BJ (cell line): ENCODE measurements at places on chromosomes 13 and 19. TPM values are rescaled to one million over a fixed set of nuclear protein-coding genes. Genes with fewer than 3 reads are reported as not detected.
A peak's percentile ranks its signal among the peaks of the same experiment; 100 is the strongest.

The TEX101 gene
- polyA plus RNA-seq, result not detected in 2 replicates

GRCh38 chr13:97474349-97474980 lies 40.5 kb downstream of the RAP2A start:
- no peak for DNase-seq

The SLC46A3 gene
- 5.9 and 7.8 TPM in 2 replicates for polyA plus RNA-seq

The CEACAM4 gene
- polyA plus RNA-seq, result not detected in 2 replicates

The IGFL2 gene
- not detected in 2 replicates for polyA plus RNA-seq

DNA sequence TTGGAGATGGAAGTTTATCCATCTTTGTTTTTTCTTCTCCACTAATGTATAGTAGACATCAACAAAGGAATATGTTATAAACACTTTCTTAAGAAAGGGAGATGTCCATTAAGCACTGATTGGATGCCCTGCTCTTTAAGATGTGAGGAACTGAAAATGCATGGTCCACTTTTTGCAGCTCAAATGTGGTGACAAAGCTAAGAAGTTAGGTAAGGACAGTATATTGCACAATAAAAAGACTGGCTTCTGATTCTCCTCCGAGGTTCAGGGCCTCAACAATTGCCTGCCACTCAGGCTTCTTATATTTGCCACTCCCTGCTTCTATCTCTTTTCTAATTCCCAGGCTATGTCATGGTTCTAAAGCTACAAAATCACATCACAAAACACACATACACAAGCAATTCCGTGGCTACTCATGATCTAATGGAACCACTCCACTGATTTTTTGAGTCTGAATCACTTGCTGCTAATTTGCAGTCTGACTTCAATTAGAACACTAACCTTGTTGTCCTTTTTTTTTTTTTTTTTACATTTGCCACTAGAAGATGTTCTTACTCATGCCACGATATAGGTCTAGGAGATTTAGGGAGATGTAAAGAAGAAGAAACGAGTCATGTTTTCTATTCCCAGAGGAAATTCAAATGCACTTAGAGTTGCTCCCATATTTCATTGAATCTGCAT lies 29.6 kb upstream of the TNFSF11 start:
- DNase-seq, result no peak

DNA sequence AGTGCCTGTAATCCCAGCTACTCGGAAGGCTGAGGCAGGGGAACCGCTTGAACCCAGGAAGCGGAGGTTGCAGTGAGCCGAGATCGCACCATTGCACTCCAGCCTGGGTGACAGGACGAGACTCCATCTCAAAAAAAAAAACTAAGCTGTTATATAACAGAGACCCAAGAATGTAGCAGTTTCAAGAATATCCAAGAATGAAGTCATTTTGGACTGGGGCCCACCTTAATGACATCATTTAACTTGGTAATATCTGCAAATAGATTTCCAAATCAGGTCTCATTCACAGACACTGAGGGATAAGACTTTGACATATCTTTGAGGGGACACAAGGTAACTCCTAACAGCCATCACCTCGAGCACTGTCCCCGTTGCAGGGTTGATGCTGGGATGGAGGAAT lies 36.5 kb upstream of the MRI1 start:
- DNase-seq, result peak; percentile 51

- no peak for DNase-seq
Observed at GRCh38 chr13:102606537-102607309, 9.9 kb downstream of the TPP2 start.

The SYDE1 gene
- 45.4 and 73.5 TPM in 2 replicates for polyA plus RNA-seq
